Left cardiac atrium (tissue), 4 donors: ENCODE measurements at places on chromosomes 7 and 10.

DNA sequence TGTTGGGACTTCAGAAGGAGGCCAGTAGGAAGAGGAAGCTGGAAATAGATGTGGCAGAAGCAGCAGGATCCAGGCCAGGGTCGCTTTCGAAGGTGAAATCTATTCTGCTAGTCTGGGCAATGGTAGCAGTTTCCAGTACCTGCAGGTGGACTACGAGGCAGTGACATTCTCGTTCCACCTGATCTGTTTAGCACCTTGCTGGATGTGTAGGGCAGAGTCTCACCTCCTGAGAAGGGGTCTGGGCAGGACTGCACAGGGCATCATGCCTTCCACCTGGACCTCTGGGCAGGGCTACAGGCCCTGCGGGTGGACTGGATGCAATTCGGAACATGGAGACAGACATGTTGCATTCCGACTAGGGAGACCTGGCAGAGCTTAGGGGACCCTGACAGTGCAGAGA lies 254.8 kb upstream of the ZNF32 start:
- DNase-seq, result no peak

- DNase-seq, result no peak
Observed at GRCh38 chr7:41809529-41809939, 106.6 kb upstream of the INHBA start.

- no peak for DNase-seq
Observed at GRCh38 chr10:65024886-65025285, 1503.7 kb downstream of the REEP3 start.

GRCh38 chr10:89566095-89566950 lies 30.9 kb upstream of the SLC16A12 start:
- no peak for DNase-seq

DNA sequence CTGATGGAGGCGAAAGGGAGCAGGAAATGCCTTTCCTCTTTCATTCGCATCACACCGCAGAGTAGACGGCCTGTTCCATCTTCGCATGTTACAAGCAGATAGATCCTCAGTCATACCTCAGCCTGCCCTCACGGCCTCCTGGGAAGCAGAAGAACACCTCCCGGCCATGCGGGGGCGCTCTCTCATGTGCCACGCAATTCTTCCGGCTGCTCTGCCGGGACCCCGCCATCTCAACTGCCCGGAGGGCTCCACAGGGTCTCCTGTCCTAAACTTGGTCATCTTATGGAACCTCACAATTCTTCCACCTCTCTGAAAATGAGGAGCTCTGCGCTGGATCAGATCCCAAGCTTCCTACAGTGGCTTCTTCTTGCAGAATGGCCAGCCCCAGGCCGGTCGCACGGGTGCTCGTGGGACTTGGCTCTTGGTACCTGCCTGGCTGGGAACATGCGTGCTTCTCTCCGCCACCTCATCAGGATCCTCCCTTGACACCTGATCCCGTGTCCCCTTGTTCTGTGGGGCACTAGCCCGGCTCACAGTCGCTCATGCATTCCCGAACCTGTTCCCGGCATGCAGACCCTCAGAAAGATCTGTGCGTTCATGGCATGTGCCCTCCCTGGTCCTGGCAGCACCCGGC lies 262.8 kb upstream of the SHH start:
- no peak for DNase-seq

DNA sequence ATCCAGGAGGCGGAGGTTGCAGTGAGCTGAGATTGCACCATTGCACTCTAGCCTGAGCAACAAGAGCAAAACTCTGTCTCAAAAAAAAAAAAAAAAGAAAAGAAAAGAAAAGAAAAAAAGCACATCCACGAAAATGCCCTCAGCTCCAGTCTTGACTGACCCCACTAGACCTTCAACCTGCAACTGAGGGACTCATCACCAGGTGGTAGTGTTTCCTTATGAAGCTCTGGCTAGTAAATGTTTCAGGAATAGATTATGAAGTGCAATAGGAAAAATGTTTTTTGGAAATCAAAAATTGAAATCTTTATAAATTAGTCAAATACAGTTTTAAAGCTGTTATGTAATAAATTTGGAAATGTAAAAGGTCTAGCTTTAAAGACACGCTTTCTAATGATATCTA lies 22.4 kb downstream of the TLL2 start:
- DNase-seq, result no peak

DNA sequence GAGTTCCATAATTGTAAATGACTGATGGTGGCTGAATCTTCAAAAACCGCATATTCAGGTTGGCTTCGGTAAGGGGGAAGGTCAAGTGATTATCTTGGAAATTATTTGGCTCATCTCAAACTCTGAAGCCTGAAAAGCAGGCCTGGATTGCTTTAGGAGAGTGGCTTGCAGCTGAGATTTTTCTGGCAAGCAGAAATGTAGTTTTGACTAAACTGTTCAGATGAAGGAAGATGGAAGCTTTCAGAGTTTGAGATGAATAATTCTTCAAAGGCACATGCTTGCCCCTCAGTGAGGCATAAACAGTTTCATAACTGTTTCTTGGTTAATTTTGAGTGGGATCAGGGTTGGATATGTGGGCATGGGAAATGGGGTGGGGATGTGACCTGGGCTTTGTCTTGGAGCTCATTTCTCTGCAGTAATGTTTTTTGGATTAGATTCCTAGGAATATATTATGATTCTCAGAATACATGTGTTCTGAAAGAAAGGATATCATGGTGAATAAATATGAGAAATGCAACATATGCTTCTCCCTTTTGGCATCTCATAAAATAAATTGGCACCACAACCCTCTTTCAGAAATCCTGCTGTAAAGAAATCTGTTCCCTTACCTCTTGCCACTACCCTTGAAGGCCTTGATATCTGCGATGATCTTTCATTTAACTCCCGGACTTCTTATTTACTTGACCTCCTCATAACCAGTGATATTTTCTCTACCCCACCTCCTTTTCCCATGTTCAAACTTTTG lies 469.2 kb downstream of the ADRA2A start:
- no peak for DNase-seq

GRCh38 chr10:94735197-94735596 lies 27.3 kb upstream of the CYP2C19 start:
- DNase-seq, result no peak

DNA sequence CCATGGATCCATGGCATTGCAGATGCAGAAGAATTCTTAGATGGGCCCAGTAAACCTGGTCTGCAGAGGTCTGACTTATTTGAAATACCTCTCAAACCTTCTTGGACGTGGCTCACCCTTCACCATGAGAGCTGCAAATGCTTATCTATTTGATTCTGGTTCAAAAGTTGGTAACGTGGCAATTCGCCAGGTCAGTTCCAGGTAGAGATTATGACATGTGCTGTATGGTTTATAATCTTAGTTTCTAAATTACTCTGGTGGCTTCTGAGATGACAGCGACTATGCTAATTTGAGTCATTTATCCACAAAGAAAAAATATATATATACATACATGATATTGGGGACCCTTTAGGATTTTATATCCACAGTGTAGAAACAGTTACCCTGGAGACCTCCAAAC lies 68.8 kb downstream of the NRP1 start:
- no peak for DNase-seq

DNA sequence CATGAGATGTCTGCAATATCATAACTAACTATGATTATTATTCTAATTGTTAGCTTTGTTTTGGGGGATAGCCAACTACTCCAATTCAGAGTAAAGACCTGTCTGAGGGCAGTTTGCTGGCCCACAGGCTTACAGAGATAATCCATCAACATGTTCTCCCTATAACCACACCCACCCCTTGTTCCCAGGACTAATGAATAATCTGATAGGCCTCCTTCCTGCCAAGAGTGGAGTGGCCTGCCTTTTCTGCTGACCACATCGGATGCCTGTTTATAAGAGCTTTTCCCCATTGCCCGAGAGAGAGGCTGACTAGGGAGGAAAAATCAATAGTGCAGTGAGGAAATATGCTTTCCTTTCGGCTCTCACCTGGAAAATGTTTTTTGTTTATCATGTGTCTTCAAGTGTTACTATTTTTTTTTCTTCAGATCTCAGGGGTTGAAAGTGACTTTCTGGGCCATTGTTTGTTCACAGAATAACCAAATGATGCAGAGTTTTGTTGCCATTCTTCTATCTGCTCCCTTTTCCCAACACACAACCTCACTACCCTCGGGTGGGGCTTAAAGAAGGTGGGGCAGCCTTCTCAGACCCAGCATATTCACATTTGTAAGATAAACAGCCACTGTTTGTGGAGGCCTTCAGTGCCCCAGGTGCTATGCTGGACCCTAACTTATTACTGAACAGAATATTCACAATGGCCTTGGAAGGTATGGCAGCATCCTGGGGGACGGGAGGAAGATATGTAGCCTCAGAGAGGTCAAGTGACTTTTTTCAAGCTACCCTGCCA lies 38.4 kb downstream of the PLPP4 start:
- no peak for DNase-seq

DNA sequence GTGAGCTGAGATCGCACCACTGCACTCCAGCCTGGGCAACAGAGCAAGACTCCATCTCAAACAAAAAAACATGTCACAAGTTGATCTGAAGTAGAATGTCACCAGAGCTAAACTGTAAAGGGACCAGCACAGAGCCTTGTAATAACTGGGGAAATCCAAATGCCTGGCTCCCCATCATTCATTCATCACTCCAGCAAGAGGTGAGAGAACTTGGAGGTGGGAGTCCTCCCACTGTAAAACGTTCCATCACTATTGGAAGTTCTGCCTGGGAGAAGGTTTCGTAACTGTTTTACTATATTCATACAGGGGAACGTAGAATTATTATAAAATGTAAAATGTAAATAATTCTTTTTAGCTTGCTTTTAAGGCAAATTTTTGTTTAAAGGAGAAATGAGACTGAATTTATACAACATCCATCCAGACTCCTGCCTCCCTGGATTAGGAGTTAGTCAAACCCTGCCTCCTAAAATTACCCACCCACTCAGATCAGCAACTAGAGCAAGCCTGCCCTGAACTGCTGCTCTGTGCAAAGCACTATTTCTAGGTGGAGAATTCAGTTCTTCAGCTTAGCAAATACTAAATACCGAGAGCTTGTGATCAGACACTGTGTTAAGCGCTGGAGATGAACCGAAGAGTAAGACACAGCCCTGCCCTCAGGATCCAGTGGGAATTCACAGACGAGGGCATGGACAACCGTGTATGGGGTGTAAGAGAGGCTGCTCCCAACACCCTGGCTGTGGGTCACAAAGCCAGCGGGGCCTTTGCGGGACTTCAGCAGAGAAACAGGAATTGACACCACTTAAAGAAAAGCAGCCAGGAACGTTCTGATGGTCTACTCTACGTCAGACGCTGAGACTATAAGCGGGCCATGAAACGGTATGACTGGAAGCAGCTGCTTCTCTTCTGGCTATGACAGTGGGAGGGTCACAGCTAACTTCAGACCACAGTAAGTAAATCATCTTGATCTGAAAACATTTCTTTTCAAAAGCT lies 208.3 kb downstream of the ZMYND11 start:
- DNase-seq, result no peak

GRCh38 chr10:132493246-132493755 lies 44.3 kb upstream of the INPP5A start:
- no peak for DNase-seq

GRCh38 chr7:67554986-67555385 lies 558.4 kb downstream of the TYW1 start:
- no peak for DNase-seq

DNA sequence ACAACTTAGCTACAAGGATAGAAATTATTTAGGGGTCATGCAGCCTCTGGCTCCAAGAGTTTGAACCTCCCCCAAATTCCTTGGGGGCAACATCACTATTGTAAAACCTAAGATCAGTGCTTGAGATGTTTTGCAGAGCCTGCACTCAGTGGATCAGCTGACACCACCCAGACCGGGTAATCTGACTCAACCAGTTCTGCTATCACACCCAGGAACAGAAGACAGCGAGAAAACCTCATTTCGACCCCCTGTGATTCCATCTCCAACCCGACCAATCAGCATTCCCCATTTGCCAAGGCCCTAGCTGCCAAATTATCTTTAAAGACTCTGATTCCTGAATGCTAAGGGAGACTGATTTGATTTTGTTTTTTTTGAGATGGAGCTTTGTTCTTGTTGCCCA lies 5.2 kb downstream of the TACR2 start:
- DNase-seq, result no peak

GRCh38 chr7:135728136-135728669 lies at the start of gene SLC13A4:
Gene SLC13A4, minus strand, starts transcription at chr7:135728186. Its CDS starts 690 bp downstream, at chr7:135727496.
- no peak for DNase-seq

GRCh38 chr7:88167223-88167622 lies 52.6 kb downstream of the SRI start:
- DNase-seq, result no peak

DNA sequence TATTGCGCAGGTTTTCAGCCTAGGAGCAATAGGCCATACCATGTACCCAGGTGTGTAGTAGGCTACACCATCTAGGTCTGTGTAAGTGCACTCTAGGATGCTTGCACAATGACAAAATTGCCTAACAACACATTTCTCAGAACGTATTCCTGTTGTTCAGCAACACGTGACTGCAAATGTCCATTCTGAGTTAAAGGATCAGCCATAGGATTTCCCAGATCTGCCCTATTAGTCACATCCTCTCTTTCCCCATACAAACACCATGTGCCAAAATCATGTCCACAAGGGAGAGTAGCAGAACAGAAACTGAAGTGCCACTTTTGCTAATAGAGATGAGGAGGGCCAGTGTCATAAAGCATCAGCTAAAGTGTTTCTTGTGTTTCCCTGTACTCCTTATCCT lies 42.6 kb upstream of the AMPH start:
- no peak for DNase-seq

GRCh38 chr7:41588341-41588740 lies 114.5 kb downstream of the INHBA start:
- no peak for DNase-seq

- DNase-seq, result no peak
Observed at GRCh38 chr10:131814567-131815265, 86.1 kb upstream of the PPP2R2D start.

GRCh38 chr10:93591065-93591808 lies 9.8 kb downstream of the RBP4 start:
- DNase-seq, result peak; percentile 34

DNA sequence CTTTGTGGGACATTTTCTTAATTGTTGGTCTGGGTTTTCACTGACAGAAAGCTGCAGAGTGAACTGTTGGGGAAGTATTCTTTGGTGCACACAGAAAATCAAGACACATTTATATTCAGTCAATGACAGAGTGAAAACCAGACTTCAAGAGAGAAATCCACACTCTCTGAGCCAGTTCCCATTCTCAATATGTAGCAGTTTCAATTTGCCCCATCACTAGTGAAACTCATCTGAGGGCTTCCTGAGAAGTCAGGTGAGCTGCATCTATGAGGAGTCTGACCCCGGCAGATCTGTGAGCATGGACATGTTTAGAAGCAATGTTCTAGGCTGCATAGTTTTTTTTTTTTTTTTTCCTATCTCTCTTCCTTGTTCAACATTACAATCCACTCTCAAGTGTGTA lies 163.7 kb upstream of the AHR start:
- DNase-seq, result no peak

DNA sequence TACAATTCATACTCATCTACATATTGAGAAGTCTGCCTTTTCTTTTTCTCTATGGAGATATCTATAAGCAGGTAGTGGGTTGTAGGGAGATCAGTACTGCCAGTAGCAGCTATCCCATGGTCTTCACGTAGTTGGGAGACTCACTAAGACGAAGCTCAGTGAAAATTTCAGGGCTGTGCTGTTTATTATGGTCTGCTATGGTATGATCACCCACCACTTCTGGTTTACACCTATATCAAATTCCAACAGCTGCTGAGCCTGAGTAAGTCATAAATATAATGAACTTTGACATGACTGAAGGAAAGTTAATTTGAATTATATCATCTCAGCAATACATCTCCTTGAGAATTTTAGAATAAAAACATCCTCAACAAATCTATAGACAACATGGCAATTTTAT lies 741.7 kb downstream of the GRM8 start:
- DNase-seq, result no peak

GRCh38 chr10:63388421-63389031 lies 77.3 kb downstream of the JMJD1C start:
- no peak for DNase-seq
